Heart right ventricle (tissue), 16 donors: ENCODE measurements at places on chromosomes 11 and 22. TPM values are rescaled to one million over a fixed set of nuclear protein-coding genes. Genes with fewer than 3 reads are reported as not detected.

GRCh38 chr11:34251589-34251980 is 106.2 kb downstream of the ABTB2 start:
- no peak for DNase-seq

DNA sequence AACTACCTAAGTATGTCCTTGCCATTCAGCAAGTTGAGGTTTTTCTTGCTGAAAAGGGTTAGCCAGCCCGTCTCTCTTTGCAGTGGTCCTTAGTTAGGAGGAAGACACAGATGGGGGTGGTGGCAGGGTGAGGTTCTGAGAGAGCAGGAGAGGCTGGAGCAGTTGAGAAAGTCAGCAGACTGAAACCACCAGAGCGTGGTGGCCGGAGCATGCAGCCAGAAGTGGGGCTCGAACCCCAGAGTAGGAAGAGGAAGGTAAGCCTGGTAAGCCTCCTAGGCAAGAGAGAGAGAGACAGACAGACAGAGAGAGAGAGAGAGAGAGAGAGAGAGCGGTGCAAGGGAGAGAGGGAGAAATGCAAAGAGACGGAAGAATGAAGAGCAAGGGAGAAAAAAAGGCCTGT is 9.2 kb upstream of the SCN4B start:
- no peak for DNase-seq

DNA sequence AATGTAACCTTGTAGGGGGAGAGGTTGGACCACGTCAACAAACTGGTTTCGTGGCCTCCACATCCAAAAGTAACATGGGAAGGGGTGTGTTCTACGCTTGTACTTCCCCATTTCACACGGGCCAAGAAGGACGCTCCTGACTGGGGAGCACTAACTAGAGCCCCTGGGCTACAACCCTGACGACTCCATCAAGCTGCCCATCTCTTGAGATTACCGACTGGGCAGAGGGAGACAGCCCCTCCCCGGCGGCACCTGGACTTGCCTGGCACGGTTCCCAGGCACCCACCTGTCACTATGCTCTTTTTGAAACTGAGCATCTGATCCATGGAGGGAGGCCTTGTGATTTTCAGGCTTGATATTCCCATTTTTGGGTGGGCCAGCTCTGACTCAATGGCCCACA is 68.5 kb downstream of the SHANK2 start:
- no peak for DNase-seq

DNA sequence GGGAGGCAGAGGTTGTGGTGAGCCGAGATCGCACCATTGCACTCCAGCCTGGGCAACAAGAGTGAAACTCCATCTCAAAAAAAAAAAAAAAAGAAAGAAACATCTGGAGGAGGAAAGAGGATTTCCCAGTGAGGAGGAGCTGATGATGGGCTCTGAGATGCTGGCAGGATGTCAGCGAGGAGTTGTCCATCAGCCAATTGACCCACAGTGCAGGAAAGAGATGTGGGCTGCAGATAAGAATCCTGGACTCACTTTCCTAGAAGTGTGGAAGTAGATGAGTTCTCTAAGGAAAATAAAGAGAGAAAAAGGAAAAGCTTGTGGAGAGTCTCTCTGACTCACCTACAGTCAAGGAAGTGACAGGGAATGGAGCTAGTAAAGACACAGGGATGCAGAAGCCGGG is 9.7 kb downstream of the IZUMO1R start:
- no peak for DNase-seq

DNA sequence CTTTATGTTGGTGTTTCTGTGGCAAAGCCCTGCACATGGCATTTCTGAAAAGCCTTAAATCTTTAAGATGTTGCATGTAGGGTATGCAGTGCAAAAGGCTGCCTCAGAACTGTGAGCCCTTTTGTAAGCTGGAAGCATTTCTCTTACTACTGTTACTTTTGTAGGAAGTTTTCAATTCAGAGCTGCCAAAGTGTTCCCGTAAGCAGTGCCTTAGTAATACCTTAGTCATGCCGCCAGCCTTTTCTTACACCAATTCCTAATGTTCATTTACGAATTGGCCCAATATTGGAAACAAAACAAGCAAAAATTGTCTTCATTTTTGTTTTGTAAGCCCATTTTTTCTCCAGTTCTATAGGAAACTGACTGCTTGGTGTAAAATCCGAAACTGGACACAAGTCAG is 67.4 kb upstream of the RASSF10 start:
- DNase-seq: no peak

GRCh38 chr11:66118847-66119246 is 48.8 kb downstream of the PACS1 start:
- no peak for DNase-seq

The ALDH3B2 gene
- polyA plus RNA-seq: 0.03 TPM

GRCh38 chr11:130653838-130654636 is 205.6 kb downstream of the ADAMTS15 start:
- DNase-seq: peak; percentile 85

DNA sequence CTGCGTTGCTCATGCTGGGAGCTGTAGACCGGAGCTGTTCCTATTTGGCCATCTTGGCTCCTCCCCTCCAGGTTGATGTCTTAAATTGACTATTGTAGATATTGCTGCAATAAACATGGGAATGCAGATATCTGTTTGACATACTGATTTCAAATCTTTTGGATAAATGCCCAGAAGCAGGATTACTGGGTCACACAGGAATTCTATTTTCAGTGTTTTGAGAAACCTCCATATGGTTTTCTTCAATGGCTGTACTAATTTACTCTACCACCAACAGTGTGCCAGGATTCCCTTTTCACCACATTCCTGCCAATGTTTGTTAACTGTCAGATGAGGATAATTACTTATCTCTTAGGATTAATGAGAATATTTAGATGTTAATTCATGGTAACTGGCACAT is 467.0 kb downstream of the LUZP2 start:
- DNase-seq: no peak

The C11orf97 gene
- polyA plus RNA-seq: not detected

DNA sequence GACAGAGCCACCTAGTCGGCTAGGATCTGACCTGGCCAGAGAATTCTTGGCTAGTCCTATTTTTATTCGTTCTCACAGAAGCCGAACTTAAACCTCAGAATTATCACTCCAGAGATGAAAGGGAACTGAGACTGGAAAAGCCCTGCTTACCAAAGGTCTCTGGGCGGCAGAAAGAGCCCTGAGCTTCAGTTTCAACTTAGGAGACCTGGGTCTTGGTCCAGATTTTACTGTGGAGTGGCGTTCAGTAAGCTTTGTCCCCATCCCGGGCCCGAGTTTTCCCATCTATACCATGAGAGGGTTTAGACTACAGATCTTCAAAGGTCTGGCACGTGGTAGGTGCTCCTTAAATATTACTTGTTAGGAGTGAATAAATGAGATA is 516 bp downstream of the NEU3 start:
- no peak for DNase-seq

The PIH1D2 gene
- 2.2 TPM for polyA plus RNA-seq

GRCh38 chr11:100876815-100877520 is 189.9 kb downstream of the ARHGAP42 start:
- peak; percentile 20 for DNase-seq

GRCh38 chr11:26806219-26806618 is 84.4 kb upstream of the SLC5A12 start:
- DNase-seq: no peak

- no peak for DNase-seq
Observed at GRCh38 chr11:113615098-113615497, 91.0 kb downstream of the TMPRSS5 start.

The RAB39A gene
- not detected for polyA plus RNA-seq

GRCh38 chr11:62602141-62603071 is 741 bp upstream of the MTA2 start:
- DNase-seq: peak; percentile 75

- DNase-seq: peak; percentile 17
Observed at GRCh38 chr22:36055376-36056295, 27.0 kb upstream of the RBFOX2 start.

DNA sequence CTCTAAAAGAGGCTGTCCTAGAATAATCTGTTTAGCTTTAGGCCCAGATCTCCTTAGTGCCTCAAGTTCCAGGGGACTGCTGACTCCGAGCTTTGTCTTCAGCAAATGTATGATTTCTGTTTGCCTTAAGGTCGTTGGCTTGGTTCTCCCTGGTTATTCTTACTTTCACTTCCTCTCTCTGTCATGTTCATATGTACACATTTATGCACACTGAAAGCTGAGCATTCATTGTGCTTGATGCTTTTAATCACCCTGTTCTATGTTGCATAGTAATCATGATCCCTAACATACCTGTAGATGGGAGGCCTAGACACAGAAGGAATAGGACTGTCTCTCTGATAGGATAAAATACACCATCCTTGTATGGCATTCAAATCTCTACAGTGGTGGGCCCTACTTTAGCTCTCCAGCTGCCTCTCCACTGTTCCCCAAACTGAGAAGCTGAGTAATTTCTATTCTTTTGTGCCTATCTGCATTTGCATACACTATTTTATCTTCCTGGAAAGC is 7.2 kb downstream of the PPFIBP2 start:
- no peak for DNase-seq

DNA sequence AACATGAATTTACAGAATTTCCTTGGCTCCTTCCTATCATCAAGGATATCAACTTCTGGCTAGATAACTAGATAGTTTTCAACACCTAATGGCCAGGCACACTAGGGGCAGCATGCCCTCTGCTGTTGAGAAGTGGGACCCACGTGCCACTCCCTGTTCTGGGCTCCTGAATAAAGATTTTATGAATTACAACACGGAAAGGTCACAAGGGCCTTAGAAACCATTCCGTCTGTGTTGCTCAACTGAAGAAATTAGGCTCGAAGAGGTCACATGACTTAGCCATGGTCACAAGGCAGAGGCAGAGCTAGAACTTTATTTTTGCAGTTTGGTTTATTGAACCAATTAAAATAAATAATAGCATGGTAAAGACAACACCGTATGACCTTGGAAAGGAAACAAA is 36.0 kb downstream of the PRCP start:
- peak; percentile 28 for DNase-seq

The KRTAP5-2 gene
- 0.04 TPM for polyA plus RNA-seq

- DNase-seq: no peak
Observed at GRCh38 chr11:66689661-66690590, 12.2 kb upstream of the RBM4B start.

GRCh38 chr11:92709329-92709728 is 260.1 kb upstream of the MTNR1B start:
- DNase-seq: no peak

DNA sequence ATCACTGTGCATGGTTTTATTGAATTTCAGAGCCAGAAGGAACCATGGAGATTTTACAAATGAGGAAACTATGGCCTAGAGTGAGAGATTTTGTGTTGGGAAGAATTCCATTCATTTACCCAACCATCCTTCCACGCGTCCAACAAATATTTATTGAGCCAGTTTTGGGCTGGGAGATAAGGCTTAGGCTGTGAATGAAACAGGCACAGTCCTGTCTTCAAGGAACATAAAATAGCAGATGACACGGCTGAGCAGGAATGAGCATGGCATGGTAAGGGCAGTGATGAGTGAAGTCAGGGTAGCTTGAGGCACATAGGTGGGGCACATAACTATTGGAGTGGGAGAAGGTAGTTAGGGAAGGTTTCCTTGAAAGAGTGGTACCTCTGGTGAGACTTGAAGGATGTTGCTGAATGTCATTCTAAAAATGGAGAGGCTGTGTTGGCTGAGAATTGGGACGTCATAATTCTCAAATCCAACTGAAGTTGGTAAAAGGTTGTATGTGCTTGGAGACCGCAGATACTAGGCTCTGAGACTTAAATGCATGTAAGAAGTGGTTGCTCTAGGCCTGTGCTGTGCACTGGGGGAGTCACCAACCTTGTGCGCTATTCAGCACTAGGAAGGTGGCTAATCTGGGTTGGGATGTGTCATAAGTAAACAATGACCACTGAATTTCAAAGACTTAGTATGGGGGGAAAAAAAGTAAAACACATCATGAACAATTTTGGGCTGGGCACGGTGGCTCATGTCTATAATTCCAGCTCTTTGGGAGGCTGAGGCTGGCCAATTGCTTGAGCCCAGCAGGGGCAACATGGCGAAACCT is 51.9 kb downstream of the TEAD1 start:
- DNase-seq: no peak

DNA sequence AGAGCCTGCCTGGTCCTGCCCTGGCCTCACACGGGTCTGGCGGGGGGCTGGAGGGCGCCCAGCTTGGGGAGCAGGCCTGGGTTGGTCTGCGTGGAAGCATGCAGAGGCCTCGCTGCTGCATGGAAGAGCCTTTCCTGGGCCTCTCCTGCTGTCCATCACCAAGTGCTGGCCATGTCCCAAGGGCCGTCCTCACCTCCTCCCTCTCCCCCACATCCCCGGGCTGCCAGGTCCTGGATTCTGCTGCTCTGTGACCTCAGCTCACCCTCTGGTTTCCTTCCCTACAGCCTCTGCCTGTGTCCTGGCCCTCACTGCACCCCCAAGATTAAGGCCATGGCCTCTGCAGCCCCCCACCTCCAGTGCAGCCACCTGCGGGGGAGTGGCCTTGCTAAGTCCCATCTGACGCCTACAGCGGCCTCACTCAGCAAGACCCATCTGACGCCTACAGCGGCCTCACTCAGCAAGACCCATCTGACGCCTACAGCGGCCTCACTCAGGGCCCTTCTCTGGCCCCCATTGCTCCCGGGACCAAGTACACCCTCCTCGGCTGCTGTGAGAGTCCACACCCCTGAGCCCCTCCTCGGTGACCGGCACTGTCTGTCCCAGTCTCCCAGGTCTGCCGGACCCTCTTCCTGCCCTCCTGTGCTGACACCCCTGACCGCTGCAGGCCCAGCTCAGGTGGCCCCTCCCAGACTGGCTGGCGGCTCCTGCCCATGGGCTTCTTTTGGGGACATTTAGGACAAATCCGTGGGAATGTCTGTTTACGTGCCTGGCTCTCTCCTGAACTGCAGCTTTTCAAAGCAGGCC is 119.5 kb upstream of the B3GAT1 start:
- DNase-seq: peak; percentile 40

DNA sequence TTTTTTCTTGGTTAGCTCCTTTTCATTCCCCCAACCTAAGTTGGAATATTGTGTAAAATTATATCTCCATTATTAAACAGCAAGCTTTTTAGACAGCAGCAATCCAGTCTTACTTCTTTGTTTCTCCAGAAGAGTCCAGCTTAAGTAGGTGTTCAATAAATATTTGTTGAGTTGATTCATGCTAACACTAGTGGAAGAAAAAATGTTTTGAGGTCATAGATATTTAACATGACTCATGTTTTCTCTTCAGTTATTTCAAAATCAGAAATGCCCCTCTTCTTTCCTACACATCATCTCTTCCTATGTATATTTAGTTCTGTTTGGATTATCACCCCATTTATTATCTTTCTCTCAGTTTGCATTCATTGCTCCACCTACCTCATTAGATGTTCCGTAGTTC is 20.3 kb downstream of the CCDC83 start:
- DNase-seq: no peak

DNA sequence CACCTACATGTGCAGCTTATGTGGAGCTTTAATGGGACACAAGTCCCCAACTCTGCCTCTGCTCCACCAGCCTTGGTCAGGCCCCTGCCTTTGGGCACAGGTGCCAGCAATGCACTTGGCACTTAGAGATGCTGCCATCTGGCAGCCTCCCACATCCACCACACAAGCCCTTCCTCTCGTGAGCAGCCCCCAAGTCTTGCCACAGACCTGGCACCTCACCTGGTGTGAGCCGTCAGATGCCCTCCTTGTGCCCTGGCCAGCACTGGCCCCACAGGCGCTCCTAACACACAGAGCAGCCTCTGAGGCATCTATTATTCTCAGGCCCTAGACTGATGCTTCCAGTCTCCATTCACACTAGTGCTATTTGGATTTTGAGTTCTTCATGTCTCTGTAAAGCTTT is 24.5 kb upstream of the SERPIND1 start:
- DNase-seq: no peak

- no peak for DNase-seq
Observed at GRCh38 chr11:58043379-58043778, 12.6 kb downstream of the OR6Q1 start.
